Activated naive CD4-positive, alpha-beta T cell treated with Interleukin-2 at 50 U/mL for 16 hours (primary cell): ENCODE measurements at places on chromosomes 1 and 21.

- no peak for DNase-seq
Measured at GRCh38 chr21:26506956-26507355, 66.1 kb downstream of the CYYR1 start.

DNA sequence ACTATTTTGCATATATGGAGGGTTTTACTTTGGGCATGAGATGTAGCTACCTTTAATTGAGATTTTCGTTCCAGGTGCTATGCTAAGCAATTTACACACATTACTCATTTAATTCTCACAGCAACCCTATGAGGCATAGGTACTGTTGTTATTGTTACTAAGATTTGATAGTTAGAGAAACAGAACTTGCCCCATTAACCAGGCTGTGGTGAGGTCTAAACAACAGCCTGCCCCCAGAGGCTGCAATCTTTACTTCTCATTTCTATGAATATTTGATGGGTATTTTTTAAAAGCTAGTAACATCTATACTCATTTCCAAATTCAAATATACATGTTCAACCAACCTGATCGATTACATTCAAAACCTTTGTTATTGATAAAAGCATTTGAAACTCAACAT is 155.6 kb downstream of the GALNT2 start:
- DNase-seq, result no peak

DNA sequence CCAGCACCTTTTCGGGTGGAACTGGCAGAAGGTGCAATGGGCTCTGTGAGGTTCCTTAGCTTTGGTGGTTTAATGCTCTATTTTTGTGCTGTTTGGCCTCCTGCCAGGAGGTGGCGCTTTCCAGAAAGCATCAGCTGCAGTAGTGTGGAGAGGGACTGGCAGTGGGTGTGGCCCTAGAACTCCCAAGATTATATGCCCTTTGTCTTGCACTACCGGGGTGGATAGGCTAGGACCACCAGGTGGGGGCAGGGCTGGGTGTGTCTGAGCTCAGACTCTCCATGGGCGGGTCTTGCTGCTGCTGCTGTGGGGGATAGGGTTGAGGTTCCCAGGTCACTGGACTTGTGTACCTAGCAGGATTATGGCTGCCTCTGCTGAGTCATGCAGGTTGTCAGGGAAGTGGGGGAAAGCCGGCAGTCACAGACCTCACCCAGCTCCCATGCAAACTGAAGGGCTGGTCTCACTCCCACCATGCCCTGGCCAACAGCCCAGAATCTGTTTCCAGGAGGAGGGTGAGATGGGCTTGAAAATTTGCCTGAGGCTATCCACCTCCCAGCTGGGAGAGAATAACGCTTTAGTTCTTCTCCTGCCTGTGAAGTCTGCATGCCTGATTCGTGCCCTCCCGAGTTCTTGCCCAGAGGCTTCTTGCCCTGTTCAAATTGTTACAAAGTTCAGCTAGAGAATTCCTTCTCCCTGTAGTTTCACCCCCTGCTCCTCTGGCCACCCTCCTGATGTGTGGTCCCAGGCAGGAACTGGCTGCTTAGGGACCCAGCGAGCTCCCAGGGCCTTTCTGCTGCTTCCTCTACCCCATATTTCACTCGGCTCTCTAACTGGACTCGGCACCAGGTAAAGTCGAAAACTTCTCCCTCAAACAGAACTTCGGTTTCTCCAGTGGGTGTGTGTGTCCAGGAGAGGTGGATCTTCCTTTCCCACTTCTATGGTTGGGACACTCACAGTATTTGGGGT is 76.5 kb upstream of the BTG3 start:
- peak; percentile 64 for DNase-seq

- DNase-seq, result no peak
Measured at GRCh38 chr1:93631626-93632365, 49.8 kb downstream of the BCAR3 start.

GRCh38 chr1:25996966-25997827 is 666 bp downstream of the PAFAH2 start:
- DNase-seq, result no peak
